ENCODE measurements at places on chromosomes 2 and 18. TPM values are rescaled to one million over a fixed set of nuclear protein-coding genes. Genes with fewer than 3 reads are reported as not detected.

The PXDN gene
- total RNA-seq = 206 TPM

- no peak for DNase-seq
Measured at GRCh38 chr2:10559634-10560224, 111.6 kb upstream of the ODC1 start.

GRCh38 chr2:215722986-215723630 lies 287.2 kb upstream of the FN1 start:
- peak; percentile 95 for DNase-seq

GRCh38 chr18:79599441-79599931 lies 80.1 kb upstream of the CTDP1 start:
- no peak for DNase-seq

GRCh38 chr2:55961318-55961911 lies 37.8 kb upstream of the EFEMP1 start:
- peak; percentile 50 for DNase-seq

The DLX1 gene
- total RNA-seq = 0.48 TPM

All from umbilical cord (tissue), 2 donors.